ENCODE measurements at places on chromosomes 16 and 17. TPM values are rescaled to one million over a fixed set of nuclear protein-coding genes. Genes with fewer than 3 reads are reported as not detected.

Gene CRISPLD2
- total RNA-seq, result 44.0 TPM

Gene IRX6
- total RNA-seq, result not detected

Gene ST6GALNAC1
- total RNA-seq, result not detected

Gene UBTF
- 46.6 TPM for total RNA-seq

Gene RHBDF2
- 14.2 TPM for total RNA-seq

Gene KLHL10
- under 0.01 TPM for total RNA-seq

Gene PRR11
- total RNA-seq, result 11.2 TPM

Gene EIF5A
- 607 TPM for total RNA-seq

Gene DLX4
- not detected for total RNA-seq

Gene TP53TG3F
- total RNA-seq, result under 0.01 TPM

Gene PABPN1L
- total RNA-seq, result not detected

Gene NACA2
- total RNA-seq, result not detected

Gene PSMD12
- 19.6 TPM for total RNA-seq

Gene HS3ST3A1
- 15.5 TPM for total RNA-seq

Gene TMED6
- total RNA-seq, result 0.64 TPM

Gene STXBP4
- total RNA-seq, result 13.9 TPM

Measured in fibroblast of villous mesenchyme (primary cell).